ENCODE measurements at places on chromosomes 12 and 14. TPM values are rescaled to one million over a fixed set of nuclear protein-coding genes. Genes with fewer than 3 reads are reported as not detected.

FCF1 gene
- 38.9 TPM for total RNA-seq

GRCh38 chr12:104825408-104825807 is 132.7 kb downstream of the SLC41A2 start:
- no peak for DNase-seq

BDKRB1 gene
- not detected for total RNA-seq

- DNase-seq: no peak
These were observed 40.4 kb downstream of the SETD3 start for GRCh38 chr14:99440278-99440677.

CCDC60 gene
- total RNA-seq: not detected

GRCh38 chr12:116136340-116136739 is 141.2 kb downstream of the MED13L start:
- DNase-seq: no peak

DNA sequence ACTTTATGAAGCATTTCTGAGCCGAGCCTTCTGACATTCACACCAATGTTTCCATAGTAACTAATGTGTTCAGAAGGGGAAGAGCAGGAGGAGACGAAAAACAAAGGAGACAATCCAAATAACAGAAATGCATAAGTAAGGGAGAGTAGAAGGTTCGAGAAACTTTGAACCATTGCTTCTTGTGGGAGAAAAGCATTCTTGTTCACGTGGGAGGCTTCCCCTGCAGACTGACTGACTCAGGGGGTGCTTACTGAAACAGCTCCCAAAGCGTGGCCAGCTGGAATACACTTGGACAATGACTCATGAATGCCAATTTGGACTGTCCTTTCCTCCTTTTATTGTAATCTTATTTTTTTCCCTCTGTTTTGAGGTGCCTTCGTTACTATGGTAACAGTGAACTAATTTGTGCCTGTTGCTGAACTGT is 73.9 kb downstream of the NEDD1 start:
- no peak for DNase-seq

- DNase-seq: no peak
These were observed 8.3 kb downstream of the TTC6 start for GRCh38 chr14:37603688-37604251.

DNA sequence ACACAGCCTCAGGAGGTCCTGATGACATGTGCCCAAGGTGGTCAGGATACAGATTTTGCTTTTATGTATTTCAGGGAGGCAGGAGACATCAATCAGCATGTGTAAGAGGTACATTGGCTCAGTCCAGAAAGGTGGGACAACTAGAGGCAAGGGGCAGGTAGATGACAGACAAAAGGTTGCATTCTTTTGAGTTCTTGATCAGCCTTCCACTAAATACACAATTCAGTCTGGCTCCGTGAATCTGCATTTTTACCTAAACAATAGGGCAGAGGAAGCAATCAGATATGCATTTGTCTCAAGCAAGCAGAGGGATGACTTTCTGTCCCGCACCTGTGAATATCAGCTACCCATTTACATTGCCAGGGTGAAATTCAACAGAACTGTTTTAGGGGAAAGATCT is 178.6 kb downstream of the KSR2 start:
- DNase-seq: no peak

GRCh38 chr12:104692557-104693218 is 235.9 kb downstream of the CHST11 start:
- DNase-seq: no peak

DNA sequence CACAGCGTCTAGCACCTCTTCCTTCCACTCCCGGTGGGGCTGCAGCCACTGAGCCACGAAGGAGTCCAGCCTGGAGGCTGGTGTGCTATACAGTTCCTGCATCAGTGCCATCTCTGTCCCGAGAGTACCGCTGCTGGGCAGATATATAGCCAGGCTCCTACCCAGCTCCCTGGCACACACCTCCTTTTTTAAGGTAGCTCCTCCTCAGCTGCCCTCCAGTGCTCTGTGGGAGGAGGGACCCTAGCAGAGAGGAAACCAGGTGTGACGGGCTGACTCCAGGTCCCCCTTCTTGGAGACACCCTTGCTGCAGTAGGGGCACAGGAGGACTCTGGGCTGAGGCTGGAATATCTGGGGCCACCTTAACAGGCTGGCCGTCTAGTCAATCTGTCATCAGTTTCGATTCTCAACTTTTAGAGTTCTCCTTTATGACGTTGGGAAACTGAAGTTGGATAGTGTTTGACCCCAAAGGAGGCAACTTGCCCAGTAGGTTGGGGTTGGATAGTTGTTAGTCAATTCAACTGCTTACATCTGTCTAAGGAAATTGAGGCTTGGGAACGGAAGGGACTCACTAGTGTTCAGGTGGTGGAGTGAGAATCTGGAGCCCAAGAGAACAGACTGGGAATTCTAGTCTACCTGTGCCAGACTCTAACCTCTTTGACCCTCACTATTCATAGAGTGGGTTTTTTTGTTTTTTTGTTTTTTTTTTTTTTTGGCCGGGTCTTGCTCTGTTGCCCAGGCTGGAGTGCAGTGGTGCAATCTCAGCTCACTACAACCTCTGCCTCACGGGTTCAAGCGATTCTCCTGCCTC is at the start of gene OASL:
OASL (minus strand) TSS at position 386 of the 808 bp plus-strand sequence; CDS start at position 111, 275 bp downstream.
- no peak for DNase-seq

SYCP3 gene
- total RNA-seq: not detected

DNA sequence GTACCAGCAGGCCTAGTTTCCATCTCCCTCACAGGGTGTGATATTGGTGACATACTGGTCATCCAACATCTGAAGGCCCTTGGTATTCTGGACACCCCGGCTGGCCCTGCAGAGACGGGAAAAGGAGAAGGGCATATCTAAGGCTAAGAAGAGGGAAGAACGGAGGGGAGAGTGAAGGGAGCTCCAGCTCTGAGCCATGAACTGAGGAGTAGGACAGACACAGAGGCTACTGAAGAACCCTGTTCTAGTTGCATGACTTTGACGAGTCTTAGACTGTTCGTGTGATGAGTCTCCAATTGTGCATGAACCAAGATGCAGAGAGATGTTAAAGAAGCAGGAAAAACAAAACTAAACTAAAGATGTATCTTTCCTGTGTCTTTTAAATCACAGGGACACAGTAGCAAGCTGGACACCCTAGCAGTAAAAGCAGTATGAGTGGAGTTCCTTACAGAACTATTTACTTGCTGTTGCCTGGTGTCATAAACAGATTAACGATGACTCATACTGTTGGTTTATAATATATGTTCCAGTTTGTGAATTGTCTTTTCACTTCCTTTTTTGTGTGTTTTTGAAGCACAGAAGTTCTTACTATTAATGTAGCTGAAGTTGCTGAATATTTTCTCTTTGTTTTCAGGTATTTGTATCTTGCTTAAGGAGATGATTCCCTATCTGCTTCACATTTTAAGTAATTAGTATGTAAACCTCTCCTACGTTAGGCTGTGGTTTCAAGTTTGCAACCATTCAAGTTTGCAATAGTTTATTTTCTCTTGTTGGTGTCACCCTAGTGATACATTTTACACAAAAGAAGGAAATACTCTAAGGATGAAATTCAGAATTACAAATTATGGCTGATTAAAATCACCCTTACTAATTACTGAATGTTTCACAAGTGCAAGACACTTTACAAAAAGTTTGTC is 15.7 kb downstream of the FAR2 start:
- no peak for DNase-seq

TBX3 gene
- total RNA-seq: 16.3 TPM

IFNG-AS1 gene
- total RNA-seq: not detected

GRCh38 chr14:53144244-53144643 is 8.9 kb downstream of the DDHD1 start:
- DNase-seq: no peak

DNA sequence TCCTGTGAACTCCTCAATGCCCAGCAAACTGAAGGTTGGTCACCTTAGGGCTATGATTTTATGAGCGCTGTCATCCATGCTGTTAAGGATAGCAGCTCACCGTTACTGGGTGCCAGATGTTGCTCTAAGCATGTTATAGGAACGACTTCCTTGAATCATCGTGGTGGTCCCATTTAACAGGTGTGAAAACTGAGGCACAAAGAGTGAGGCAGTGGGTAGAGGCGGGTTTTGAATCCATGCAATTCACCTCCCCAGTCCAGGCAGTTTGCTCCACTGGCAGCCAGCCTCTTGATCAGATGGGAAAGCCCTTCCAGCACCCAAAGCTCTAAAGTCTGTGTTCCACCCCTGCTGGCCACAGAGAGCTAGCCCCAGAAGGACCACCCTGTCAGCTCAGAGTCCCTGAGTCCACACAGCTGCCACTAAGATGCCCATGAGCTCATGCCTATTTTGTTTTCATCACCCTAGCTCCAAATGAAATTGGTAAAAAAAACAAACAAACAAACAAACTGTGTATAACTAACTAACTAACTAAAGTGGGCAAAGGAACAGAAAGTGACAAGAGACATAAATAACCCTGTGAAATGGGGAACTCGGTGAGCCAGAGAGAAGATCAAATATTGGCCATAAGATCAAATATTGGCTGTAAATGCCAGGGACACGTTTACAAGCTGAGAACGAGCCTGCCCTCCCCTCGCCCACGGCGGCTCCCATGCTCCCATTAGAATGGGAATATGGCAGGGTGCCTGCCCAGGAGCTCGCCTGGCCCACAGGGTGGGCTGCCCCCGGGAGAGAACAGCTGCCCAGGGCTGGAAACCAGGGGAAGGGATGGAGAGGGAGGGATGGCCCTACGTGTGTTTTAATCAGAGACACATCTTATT is 72.3 kb upstream of the RFLNA start:
- DNase-seq: no peak

PLBD1 gene
- 24.7 TPM for total RNA-seq

OR6C2 gene
- total RNA-seq: not detected

- no peak for DNase-seq
These were observed 7.7 kb downstream of the TMED10 start for GRCh38 chr14:75168586-75169335.

ZNF84 gene
- 20.4 TPM for total RNA-seq

Data from left ventricle myocardium superior (tissue), 1 donor.